Left ventricle myocardium inferior (tissue), 1 donor: ENCODE measurements at places on chromosomes 2 and 18. TPM values are rescaled to one million over a fixed set of nuclear protein-coding genes. Genes with fewer than 3 reads are reported as not detected.

DNA sequence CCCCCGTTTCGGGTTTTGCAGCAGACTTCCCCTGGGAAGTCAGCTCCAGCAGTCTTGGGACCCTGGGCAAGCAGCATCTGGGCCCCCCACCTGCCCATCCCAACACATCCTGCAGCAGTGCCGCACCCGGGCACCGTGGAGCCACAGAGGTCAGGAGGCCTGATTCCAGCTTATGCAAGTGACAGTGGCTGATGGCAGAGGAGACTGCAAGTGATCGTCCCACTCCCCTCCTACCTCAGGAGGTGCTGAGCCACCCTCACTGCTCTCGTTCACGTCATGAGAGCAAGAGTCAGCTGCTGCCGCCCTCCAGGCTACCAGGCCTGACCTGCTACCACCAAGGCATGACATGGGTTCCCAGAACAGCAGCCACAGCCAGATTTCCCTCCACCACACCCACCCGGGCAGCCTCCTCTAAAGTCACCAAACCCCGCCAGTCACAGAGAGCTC lies 18.2 kb downstream of the COX7A2L start:
- peak overlapping the region; percentile 60 for H3K27ac ChIP-seq
- no peak for DNase-seq
- H3K4me3 ChIP-seq = no peak overlapping the region
- peaks cover 26% of the 10 kb centered on the region for H3K4me1 ChIP-seq
- H3K27me3 ChIP-seq = no peaks in the 10 kb centered on the region
- peaks cover 41% of the 10 kb centered on the region for H3K36me3 ChIP-seq

DNA sequence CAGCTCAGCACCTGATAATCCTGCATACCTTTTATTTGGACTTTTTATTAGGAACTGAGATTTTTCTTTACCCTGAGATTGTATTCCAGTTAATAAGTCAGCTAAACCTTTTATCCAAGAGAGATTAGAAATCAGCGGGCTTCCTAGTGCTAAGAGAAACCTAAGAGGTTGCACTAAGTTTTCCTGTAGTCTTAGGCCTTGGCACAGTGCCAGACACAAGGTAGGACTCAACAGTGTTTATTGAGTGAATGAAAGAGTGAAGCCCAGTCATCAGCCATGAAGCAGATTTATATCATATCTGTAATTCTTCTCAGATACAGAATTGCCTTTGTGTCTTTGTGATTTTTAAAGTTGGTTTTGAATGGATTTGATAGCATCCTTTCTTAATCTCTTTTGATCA lies 13.6 kb downstream of the OTX1 start:
- no peaks in the 10 kb centered on the region for H3K36me3 ChIP-seq
- no peak overlapping the region for H3K27ac ChIP-seq
- peaks cover 8% of the 10 kb centered on the region for H3K4me1 ChIP-seq
- no peak for DNase-seq

DNA sequence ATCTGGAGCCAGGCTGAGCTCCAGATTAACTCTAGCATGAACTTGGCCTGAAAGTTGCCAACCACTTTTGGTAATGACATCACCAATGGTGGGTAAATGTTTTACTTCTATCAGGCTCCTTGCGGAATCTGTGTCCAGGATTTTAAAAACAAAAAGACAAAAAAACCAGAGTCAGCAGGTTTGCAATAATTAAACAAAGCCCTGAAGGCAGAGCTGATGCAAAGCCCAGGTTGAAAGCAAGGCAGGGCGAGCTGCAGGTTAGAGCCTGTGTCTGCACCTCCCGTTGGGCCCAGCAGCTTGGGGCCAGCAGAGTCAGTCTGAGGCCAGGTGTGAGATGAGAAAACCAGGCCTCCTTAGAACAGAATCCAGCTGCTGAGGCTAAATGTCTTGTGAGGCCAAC lies 29.1 kb upstream of the ALK start:
- no peaks in the 10 kb centered on the region for H3K36me3 ChIP-seq
- H3K27me3 ChIP-seq = peaks cover 14% of the 10 kb centered on the region
- no peak overlapping the region for H3K27ac ChIP-seq
- H3K4me3 ChIP-seq = no peak overlapping the region
- peaks cover 14% of the 10 kb centered on the region for H3K4me1 ChIP-seq

DNA sequence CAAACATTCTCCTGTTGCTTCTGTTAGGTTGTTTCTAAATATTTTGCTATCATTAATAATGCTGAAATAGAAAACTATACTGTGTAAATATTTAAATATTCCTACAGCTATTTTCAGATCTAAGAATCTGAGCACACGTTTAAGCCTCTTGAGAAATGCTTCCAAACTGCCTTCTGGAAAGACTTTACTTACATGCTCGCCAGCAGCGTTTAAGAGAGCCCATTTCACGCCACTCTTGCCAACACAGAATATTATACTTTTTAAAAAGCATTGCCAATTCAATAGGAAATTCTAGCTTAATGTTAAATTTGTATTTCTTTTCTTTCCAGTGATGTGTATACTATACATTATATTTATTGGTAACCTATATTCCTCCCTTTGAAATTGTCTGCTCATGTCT lies 92.0 kb downstream of the TMEM163 start:
- DNase-seq = no peak
- H3K36me3 ChIP-seq = no peaks in the 10 kb centered on the region
- no peak overlapping the region for H3K4me3 ChIP-seq
- no peaks in the 10 kb centered on the region for H3K4me1 ChIP-seq
- H3K27me3 ChIP-seq = no peaks in the 10 kb centered on the region

DNA sequence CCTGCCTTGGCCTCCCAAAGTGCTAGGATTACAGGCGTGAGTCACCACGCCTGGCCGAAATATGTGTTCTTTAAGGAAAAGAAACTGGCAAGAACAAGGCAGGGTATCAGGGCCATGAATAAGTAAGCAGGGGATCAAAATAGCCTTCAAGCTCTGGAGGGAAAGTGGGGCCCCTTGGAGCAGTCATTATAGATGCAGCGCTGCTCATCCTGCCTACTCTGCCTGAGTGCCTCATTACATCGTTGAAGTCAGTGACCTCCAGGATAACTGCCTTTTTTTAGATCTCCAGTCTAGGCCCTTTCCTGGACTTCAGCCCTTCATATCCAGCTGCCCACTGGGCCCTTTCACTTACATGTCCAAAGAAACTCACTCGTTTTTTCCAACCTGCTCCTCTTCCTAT lies 69.8 kb upstream of the PPM1B start:
- no peaks in the 10 kb centered on the region for H3K36me3 ChIP-seq
- no peaks in the 10 kb centered on the region for H3K27me3 ChIP-seq
- no peak overlapping the region for H3K4me3 ChIP-seq
- no peak for DNase-seq
- no peak overlapping the region for H3K27ac ChIP-seq
- peaks cover 10% of the 10 kb centered on the region for H3K4me1 ChIP-seq

DNA sequence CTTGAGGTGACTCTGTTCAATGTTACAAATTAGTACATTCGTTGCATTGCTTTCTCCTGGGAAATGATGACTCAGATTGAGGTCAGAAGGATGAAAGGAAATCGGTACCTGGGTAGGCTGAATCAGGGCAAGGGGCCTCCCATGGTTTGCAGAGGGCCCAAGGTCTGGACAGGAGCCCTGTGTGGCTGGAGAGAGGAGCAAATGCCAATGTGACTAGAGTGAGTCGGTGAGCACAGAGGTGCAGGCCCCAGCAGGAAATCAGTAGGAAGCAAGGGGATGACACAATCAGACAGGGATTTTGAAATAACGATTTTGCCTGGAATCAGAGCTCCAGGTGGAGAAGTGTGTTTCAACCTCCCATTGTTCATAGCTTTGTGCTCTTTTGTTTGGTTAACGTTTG lies 118.9 kb downstream of the CCDC102B start:
- H3K27ac ChIP-seq = no peak overlapping the region
- DNase-seq = no peak
- H3K4me1 ChIP-seq = no peaks in the 10 kb centered on the region

- no peak overlapping the region for H3K27ac ChIP-seq
- H3K4me1 ChIP-seq = no peaks in the 10 kb centered on the region
- H3K36me3 ChIP-seq = no peaks in the 10 kb centered on the region
- H3K27me3 ChIP-seq = no peaks in the 10 kb centered on the region
- no peak for DNase-seq
Observed at GRCh38 chr2:103792042-103792441, 1030.2 kb downstream of the TMEM182 start.

DNA sequence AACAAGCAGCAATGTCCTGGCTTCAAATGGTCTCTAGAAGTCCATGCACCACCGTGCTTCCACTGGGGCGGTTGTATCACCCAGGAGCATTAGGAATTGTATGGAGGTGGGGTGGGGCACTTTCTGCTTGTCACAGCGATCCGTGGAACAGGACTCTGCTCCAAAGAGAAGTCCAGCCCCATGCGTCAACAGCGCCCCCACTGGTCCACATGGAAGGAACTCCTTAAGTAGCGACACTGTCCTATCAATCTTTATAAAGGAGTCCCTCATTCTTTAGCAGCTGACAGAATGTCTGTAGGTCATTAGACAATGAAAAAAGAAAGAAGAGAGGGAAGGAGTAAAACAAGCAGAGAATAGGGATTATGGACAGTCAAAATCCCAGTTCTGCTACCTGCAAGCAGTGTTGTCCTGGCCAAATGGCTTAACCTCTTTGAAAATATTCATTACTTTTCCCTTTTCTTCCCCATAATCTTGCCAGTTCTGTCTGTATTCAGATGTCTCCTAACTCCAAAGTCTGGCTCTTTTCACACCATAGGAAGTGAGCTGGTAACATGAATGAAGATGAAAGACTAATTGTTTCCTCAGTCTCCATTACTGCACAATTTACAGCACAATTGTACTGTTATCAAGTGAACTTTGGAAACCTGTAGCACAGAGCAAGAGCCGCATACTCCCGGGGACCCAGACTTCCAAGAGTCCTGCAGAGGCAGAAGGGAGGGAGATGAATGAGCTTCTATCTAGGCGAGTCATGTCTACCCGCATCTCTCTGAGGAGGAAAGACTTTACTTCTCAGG lies 9.9 kb downstream of the NFE2L2 start:
- H3K27ac ChIP-seq = peak overlapping the region; percentile 22
- H3K4me3 ChIP-seq = peak overlapping the region; percentile 7
- H3K4me1 ChIP-seq = peaks cover 100% of the 10 kb centered on the region
- no peak for DNase-seq
- H3K36me3 ChIP-seq = no peaks in the 10 kb centered on the region
- H3K27me3 ChIP-seq = no peaks in the 10 kb centered on the region

DNA sequence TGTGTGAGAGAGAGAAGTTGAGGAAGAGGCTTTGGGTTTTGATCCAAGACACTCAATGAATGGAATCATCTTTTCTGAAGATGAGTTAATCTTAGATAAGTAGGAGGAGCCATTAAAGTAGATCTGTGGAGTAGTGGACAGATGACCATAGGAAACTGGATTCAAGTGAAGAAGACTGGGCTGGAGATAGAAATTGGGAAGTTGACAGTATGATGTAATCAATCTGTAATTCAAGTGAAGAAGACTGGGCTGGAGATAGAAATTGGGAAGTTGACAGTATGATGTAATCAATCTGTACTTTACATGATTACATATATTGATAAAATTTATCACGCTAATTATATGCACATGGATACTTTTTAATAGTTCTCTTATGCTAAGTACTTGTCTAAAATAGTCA lies 92.8 kb downstream of the PHLPP1 start:
- H3K36me3 ChIP-seq = no peaks in the 10 kb centered on the region
- H3K27me3 ChIP-seq = no peaks in the 10 kb centered on the region
- H3K4me3 ChIP-seq = no peak overlapping the region
- no peak for DNase-seq
- H3K27ac ChIP-seq = no peak overlapping the region

GRCh38 chr2:13745330-13745729 lies 887.2 kb upstream of the LRATD1 start:
- no peak overlapping the region for H3K4me3 ChIP-seq
- no peak for DNase-seq
- no peaks in the 10 kb centered on the region for H3K4me1 ChIP-seq
- H3K27ac ChIP-seq = no peak overlapping the region
- H3K36me3 ChIP-seq = no peaks in the 10 kb centered on the region

DNA sequence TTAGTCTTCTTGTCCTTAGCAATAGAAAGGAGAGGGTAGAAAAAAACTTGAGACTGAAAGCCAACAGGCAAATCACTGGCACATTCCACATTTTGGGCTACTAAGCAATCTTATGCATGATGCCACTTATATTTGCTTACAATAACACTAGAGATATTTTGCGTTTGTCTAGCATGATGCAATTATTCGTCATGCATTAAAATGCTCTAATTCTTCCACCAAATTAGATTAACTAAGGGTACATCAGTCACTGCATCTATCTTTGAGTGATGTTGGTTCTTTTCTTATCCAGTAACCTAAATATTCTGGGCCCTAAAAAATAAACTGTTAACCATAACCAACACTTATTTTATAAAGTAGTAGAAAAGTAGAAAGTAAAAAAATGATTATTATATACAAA lies 1311.7 kb upstream of the CDH2 start:
- DNase-seq = no peak
- no peak overlapping the region for H3K27ac ChIP-seq
- H3K27me3 ChIP-seq = no peaks in the 10 kb centered on the region

DNA sequence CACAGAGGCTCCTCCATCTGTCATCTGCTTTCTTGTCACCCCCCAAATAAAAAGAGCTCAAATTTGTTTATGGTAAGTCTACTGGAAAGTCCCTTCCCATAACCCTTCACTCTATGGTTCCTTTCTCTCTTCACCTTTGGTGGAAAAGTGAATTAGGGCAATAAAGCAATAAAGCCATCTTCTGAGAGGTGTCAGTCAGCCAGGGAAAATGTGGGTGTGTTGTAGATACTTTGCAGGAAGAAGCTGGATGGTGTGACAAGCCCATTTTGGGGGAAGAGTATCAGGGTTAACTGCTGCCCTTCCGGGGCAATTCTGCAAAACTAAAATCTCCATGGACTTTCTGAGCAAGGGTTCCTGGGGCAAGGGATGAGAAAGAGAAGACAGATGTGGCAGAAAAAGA lies 197.9 kb downstream of the SH3BP4 start:
- H3K4me1 ChIP-seq = no peaks in the 10 kb centered on the region
- H3K27me3 ChIP-seq = peaks cover 80% of the 10 kb centered on the region
- no peaks in the 10 kb centered on the region for H3K36me3 ChIP-seq
- H3K27ac ChIP-seq = no peak overlapping the region
- no peak overlapping the region for H3K4me3 ChIP-seq

GRCh38 chr2:141499123-141499522 lies 631.7 kb downstream of the LRP1B start:
- no peak overlapping the region for H3K4me3 ChIP-seq
- H3K36me3 ChIP-seq = no peaks in the 10 kb centered on the region
- H3K4me1 ChIP-seq = peaks cover 4% of the 10 kb centered on the region
- H3K27ac ChIP-seq = no peak overlapping the region

GRCh38 chr2:74922592-74923227 lies 35.7 kb upstream of the POLE4 start:
- no peak overlapping the region for H3K27ac ChIP-seq
- peaks cover 25% of the 10 kb centered on the region for H3K27me3 ChIP-seq
- DNase-seq = no peak
- H3K36me3 ChIP-seq = no peaks in the 10 kb centered on the region
- H3K4me3 ChIP-seq = no peak overlapping the region
- peaks cover 4% of the 10 kb centered on the region for H3K4me1 ChIP-seq

Gene MEP1B
- total RNA-seq = not detected

Gene SLC5A7
- total RNA-seq = not detected

Gene SLC1A4
- total RNA-seq = 13.2 TPM

Gene EFR3B
- total RNA-seq = 8.7 TPM
